Activated naive CD4-positive, alpha-beta T cell treated with anti-CD3 and anti-CD28 coated beads for 36 hours (primary cell): ENCODE measurements at places on chromosomes 2 and 18.

- H3K36me3 ChIP-seq: no peaks in the 10 kb centered on the region
- H3K4me1 ChIP-seq: no peaks in the 10 kb centered on the region
- no peak overlapping the region for H3K4me3 ChIP-seq
- no peak for DNase-seq
Measured at GRCh38 chr2:66526180-66526579, 91.3 kb downstream of the MEIS1 start.

GRCh38 chr2:236343400-236344161 is 79.4 kb upstream of the ASB18 start:
- peak; percentile 70 for DNase-seq
- no peak overlapping the region for H3K27ac ChIP-seq

DNA sequence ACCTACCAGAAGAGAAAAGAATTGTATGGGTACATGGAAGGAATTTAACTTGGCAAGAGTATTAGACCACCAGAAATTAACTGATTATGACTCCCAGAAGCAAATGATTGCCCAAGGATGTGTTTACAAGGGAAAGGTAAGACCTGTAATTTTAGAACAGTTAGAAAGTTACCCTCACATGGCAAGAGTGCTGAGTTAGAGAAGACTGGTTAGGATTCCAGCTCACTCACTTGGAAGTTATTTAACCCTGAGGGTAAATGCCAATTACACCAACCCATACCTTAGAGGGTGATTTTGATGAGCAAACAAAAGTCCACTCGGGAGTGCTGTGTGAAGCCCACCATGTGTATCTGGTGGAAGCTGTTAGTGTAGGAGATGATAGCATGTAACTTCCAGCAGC is 170.2 kb downstream of the TPGS2 start:
- no peaks in the 10 kb centered on the region for H3K36me3 ChIP-seq
- H3K4me3 ChIP-seq: no peak overlapping the region
- H3K27ac ChIP-seq: no peak overlapping the region
- peaks cover 7% of the 10 kb centered on the region for H3K27me3 ChIP-seq

- peak overlapping the region; percentile 97 for H3K27ac ChIP-seq
- peaks cover 2% of the 10 kb centered on the region for H3K36me3 ChIP-seq
- no peak overlapping the region for H3K4me3 ChIP-seq
- DNase-seq: peak; percentile 79
- no peaks in the 10 kb centered on the region for H3K27me3 ChIP-seq
Measured at GRCh38 chr2:191617575-191617974, 60.4 kb upstream of the NABP1 start.

GRCh38 chr2:25001325-25001637 is 29.5 kb upstream of the DNAJC27 start:
- H3K27me3 ChIP-seq: peaks cover 2% of the 10 kb centered on the region
- no peak overlapping the region for H3K27ac ChIP-seq
- no peak overlapping the region for H3K4me3 ChIP-seq
- H3K36me3 ChIP-seq: no peaks in the 10 kb centered on the region

GRCh38 chr2:200177971-200178911 is 128.3 kb upstream of the SPATS2L start:
- H3K27me3 ChIP-seq: peaks cover 7% of the 10 kb centered on the region
- no peak overlapping the region for H3K4me3 ChIP-seq
- H3K36me3 ChIP-seq: no peaks in the 10 kb centered on the region

DNA sequence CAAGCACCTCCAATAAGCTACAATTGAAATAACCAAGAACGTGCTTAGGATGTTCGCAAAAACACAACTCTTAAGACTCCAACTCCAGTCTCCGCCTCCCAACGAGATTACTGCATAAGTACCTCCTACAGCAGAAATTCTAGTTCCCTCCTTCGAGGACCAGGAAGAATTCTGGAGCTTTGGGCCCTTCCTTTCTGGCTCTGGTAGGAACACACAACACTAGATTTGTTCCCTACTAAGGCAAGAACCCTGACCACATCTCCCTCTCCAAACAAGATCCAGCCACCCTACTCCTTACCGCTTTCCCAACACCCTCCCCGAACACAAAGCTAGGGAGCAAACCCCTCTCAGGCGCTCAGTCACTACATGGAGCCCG is 721 bp downstream of the ADAM17 start:
- peaks cover 49% of the 10 kb centered on the region for H3K4me1 ChIP-seq
- peak overlapping the region; percentile 96 for H3K27ac ChIP-seq
- peak overlapping the region; percentile 98 for H3K4me3 ChIP-seq
- DNase-seq: peak; percentile 47
- H3K27me3 ChIP-seq: no peaks in the 10 kb centered on the region
- no peaks in the 10 kb centered on the region for H3K36me3 ChIP-seq

GRCh38 chr18:79395761-79396404 is at the start of gene NFATC1:
Gene NFATC1 (plus strand): TSS chr18:79395930. CDS start chr18:79396225, 295 bp downstream.
- DNase-seq: peak; percentile 92
- peak within 1 kb of the TSS; percentile 86 for H3K27ac ChIP-seq
- peak within 1 kb of the TSS; percentile 80 for H3K4me3 ChIP-seq
- H3K27me3 ChIP-seq: peaks cover 2% of the 10 kb centered on the region
- peaks cover 18% of the 10 kb centered on the region for H3K36me3 ChIP-seq
- H3K4me1 ChIP-seq: peaks cover 33% of the 10 kb centered on the region

DNA sequence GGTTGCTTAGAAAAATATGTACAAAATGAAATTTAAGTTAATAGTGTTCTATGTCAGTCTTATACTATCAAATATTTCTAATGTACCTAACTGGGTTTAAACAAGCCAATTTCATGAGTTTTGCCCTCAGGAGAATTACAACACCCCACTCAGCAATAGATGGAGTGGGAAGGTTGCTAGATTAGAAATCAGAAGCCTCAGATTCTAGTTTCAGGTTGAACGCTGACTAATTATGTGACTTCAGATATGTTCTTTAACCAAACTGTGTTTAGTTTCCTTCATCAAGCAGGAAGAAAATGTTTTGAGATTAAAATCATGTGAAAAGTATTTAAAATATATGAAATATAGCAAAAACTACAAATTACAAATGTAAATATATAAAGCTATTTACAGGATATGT is 133.8 kb upstream of the KCNH7 start:
- no peaks in the 10 kb centered on the region for H3K27me3 ChIP-seq
- H3K27ac ChIP-seq: no peak overlapping the region
- H3K4me3 ChIP-seq: no peak overlapping the region
- no peak for DNase-seq
- H3K36me3 ChIP-seq: no peaks in the 10 kb centered on the region
- no peaks in the 10 kb centered on the region for H3K4me1 ChIP-seq

- no peaks in the 10 kb centered on the region for H3K4me1 ChIP-seq
- no peaks in the 10 kb centered on the region for H3K27me3 ChIP-seq
- no peak overlapping the region for H3K27ac ChIP-seq
- no peaks in the 10 kb centered on the region for H3K36me3 ChIP-seq
Measured at GRCh38 chr2:163768881-163769695, 33.3 kb upstream of the FIGN start.

DNA sequence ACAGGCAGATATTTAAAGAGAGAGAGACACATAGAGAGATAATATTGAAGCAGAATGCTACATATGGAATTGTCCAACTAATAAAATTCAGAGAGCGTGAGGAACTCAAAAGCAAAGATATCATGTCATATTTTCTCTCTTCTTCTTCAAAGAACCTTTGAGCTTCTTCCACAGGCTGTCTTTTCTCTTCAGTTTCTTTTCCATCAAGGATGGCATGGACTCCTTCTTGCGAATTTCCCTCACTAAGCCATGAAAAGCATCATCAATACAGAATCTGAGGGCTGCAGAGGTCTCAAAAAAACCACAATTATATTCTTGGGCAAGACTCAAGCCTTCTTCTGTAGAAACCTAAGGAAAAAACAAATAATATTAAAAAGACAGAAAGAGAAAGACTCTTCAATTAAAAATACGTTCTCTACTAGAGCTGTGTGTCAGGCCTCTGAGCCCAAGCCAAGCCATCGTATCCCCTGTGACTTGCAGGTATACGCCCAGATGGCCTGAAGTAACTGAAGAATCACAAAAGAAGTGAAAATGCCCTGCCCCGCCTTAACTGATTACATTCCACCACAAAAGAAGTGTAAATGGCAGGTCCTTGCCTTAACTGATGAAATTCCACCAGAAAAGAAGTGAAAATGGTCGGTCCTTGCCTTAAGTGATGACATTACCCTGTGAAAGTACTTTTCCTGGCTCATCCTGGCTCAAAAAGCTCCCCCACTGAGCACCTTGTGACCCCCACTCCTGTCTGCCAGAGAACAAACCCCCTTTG is 371.9 kb downstream of the RIT2 start:
- no peak overlapping the region for H3K4me3 ChIP-seq
- no peak overlapping the region for H3K27ac ChIP-seq
- H3K36me3 ChIP-seq: no peaks in the 10 kb centered on the region
- H3K4me1 ChIP-seq: no peaks in the 10 kb centered on the region
- no peaks in the 10 kb centered on the region for H3K27me3 ChIP-seq

DNA sequence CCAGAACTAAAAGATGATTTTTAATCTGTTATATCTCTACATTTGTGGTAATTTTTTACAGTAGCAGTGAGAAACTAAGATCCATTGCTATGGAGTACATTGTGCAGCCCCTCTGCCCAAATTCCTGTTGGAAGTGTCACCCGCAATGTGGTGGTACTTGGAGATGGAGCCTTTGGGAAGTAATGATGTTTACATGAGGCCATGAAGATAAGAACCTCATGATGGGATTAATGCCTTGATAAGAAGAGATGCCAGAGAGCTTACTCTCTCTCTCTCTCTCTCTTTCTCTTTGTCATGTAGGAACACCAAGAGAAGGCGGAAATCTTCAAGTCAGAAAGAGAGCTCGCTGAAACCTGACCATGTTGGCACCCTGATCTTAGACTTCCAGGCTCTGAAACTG is 535.4 kb downstream of the PID1 start:
- no peaks in the 10 kb centered on the region for H3K36me3 ChIP-seq
- no peaks in the 10 kb centered on the region for H3K4me1 ChIP-seq

GRCh38 chr18:41036346-41036745 is 918.7 kb upstream of the PIK3C3 start:
- DNase-seq: no peak
- H3K36me3 ChIP-seq: no peaks in the 10 kb centered on the region
- no peak overlapping the region for H3K4me3 ChIP-seq
- H3K27ac ChIP-seq: no peak overlapping the region
- H3K4me1 ChIP-seq: no peaks in the 10 kb centered on the region
- no peaks in the 10 kb centered on the region for H3K27me3 ChIP-seq

GRCh38 chr2:204051476-204051875 is 114.9 kb downstream of the ICOS start:
- peaks cover 17% of the 10 kb centered on the region for H3K4me1 ChIP-seq
- DNase-seq: no peak

GRCh38 chr18:24231773-24232735 is 93.2 kb downstream of the CABYR start:
- peaks cover 2% of the 10 kb centered on the region for H3K27me3 ChIP-seq
- no peaks in the 10 kb centered on the region for H3K36me3 ChIP-seq
- H3K27ac ChIP-seq: no peak overlapping the region
- H3K4me1 ChIP-seq: no peaks in the 10 kb centered on the region
- no peak overlapping the region for H3K4me3 ChIP-seq
- no peak for DNase-seq

DNA sequence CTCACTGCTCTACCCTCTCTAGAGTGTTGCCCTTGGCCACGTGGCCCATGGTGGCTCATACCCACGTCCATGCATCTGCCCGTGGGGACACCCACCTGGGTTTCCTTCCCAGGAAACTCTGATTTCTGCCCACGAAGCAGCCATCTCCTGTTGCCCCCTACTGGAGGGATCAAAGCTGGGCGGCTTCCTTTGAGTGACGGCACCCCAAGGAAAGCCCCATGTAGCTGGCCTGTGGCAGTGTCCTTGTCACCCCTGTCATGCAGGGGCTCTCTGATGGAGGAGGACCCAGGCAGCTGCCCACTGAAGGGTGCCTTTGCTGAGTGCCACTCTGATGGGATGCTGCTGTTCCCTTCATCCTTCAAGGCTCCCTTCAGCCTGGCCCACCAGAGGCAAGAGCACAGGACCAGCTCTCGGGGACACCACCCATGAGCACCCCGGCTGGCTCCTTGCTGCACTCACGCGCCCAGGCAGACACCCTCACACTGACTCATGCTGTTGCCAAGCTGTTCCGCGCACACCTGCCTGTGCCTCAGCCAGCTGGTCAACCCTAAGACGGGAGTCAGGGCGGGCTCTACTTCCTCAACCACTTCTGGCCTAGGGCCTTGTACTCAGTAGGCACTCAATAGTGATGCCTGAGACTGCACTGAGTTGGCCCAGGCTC is 101.1 kb downstream of the CTIF start:
- H3K27ac ChIP-seq: no peak overlapping the region
- no peak for DNase-seq
- no peaks in the 10 kb centered on the region for H3K4me1 ChIP-seq
- no peaks in the 10 kb centered on the region for H3K36me3 ChIP-seq
- H3K27me3 ChIP-seq: peaks cover 2% of the 10 kb centered on the region

DNA sequence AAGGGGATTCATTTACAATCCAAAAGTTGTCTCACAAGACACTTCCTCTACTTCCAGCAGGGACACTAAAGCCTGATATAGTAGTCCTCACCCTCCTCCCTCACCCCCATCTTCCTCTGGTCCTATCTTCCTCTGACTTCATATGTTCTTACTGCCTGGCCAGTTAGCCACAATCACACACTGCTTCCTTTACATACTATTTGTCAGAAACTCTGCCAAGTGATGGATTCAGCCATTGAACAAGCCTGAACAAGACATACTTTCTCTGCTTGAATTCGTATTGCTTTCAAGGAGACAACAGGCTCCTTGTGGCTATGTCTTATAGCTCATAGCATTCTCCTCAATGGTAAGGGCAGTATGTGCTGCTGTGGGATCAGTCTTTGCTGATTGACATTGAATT is 672.2 kb downstream of the BCL11A start:
- no peak for DNase-seq
- no peaks in the 10 kb centered on the region for H3K36me3 ChIP-seq
- peaks cover 17% of the 10 kb centered on the region for H3K4me1 ChIP-seq
- H3K4me3 ChIP-seq: no peak overlapping the region

DNA sequence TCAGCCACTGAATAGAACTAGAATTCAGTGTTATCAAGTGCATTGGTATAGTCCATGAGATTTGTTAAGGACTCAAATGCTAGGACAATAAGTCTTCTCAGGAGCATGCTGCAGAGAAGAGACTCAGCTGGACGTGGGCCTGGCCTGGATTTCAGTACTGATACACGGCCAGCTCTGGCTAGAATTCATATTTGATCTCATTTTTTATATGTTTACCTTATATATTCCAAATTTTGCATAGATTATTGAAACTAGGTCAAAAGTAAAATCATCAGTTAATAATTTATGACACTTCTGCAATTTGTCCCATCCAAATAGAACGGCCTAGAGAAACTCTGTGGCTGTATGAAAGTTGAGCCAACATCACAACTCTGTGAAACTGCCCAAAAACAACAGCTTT is 262.0 kb downstream of the DLGAP1 start:
- H3K27me3 ChIP-seq: no peaks in the 10 kb centered on the region
- DNase-seq: no peak
- H3K4me3 ChIP-seq: no peak overlapping the region
- no peaks in the 10 kb centered on the region for H3K36me3 ChIP-seq
